ENCODE measurements at places on chromosomes 6 and 20. TPM values are rescaled to one million over a fixed set of nuclear protein-coding genes. Genes with fewer than 3 reads are reported as not detected.
A peak's percentile ranks its signal among the peaks of the same experiment; 100 is the strongest.

Gene MYH7B
- 0.39 TPM for total RNA-seq

Gene MRPS18B
- total RNA-seq = 44.4 TPM

Gene HM13
- total RNA-seq = 156 TPM

Gene CRISP1
- not detected for total RNA-seq

Gene COL21A1
- not detected for total RNA-seq

DNA sequence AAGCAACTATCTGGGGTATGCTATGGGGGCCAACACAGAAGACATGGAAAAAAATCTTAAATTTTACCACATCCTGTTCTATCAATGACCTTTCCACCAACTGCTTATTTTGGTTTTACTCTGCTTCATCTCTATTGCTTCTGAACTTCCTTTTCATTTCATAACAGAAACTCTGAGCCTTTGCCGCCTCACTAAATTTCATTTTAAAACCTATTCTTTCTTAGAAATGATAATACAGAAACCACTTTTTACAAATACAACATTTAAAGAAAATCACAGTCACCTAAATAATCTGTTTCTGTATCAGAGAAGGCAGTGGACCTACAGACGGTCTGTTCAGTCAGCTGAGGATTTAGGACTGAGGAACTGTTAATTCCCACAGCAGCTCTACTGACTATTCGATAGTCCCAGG lies 117.5 kb downstream of the KCNQ5 start:
- H3K36me3 ChIP-seq = no peaks in the 10 kb centered on the region
- H3K4me1 ChIP-seq = no peaks in the 10 kb centered on the region
- no peaks in the 10 kb centered on the region for H3K27me3 ChIP-seq

DNA sequence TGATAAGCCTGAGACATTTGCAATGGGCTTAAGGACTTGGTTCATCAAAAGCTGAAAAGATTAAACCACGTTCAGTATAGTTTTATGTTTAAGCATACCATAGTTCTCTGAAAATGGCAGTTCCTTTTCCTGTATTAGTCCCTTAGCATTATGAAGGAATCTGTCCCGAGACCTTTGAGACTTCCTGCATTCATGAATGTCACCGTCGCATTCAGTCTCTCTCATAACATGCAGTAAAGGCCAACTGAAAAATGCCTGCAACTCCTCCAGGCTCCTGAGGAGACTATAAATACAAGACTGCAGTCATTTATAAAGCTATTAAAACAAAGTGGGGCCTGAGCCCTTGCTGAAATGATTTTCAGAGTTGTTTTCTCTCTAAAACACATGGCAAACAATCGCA lies 129.1 kb downstream of the SYCP2 start:
- H3K27me3 ChIP-seq = no peaks in the 10 kb centered on the region
- DNase-seq = no peak
- H3K36me3 ChIP-seq = no peaks in the 10 kb centered on the region
- H3K4me3 ChIP-seq = no peak overlapping the region

- DNase-seq = peak; percentile 38
- H3K4me3 ChIP-seq = peak overlapping the region; percentile 54
- peaks cover 40% of the 10 kb centered on the region for H3K27me3 ChIP-seq
- H3K36me3 ChIP-seq = no peaks in the 10 kb centered on the region
- H3K27ac ChIP-seq = no peak overlapping the region
- peaks cover 31% of the 10 kb centered on the region for H3K4me1 ChIP-seq
Measured at GRCh38 chr6:107490566-107491137, 735 bp downstream of the SOBP start.

GRCh38 chr20:47432834-47433210 lies 68.9 kb upstream of the NCOA3 start:
- no peaks in the 10 kb centered on the region for H3K27me3 ChIP-seq
- DNase-seq = no peak
- no peak overlapping the region for H3K4me3 ChIP-seq
- no peak overlapping the region for H3K27ac ChIP-seq
- no peaks in the 10 kb centered on the region for H3K4me1 ChIP-seq
- no peaks in the 10 kb centered on the region for H3K36me3 ChIP-seq

DNA sequence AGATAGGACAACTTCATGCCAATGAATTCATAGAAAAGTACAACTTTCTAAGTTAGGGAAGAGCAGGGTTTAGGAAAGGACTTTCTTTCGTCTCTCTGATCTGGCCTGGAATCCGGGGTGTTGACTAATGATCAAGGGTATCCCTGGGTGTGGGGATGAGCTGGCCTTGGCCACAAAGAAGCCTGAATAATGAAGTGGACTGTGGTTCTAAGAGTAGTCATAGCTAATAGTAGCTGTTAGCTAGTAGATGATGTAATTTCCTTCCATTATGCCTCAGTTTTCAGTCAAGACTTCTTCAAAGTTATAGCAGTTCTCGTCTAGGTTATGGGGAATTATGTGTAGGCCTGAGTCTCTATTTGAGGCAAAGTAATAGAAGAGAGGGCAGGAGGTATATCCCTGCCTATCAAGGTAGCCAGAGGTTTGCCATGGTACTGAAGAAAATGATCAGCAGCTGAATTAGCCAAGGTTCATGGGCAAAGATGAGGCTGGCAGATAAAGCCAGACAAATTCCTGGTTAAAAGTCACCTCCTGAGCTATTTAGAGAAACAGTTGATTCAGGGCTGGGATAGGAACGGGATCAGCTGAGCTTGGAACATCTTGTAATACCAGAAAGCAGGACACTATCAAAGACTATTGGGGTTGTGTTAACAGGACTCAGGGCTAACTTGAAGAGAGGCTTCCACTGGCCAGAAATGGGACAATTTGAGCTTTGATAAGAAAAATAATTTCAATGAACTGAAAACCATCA lies 18.7 kb upstream of the TRPC4AP start:
- no peaks in the 10 kb centered on the region for H3K4me1 ChIP-seq
- no peak for DNase-seq
- H3K27ac ChIP-seq = no peak overlapping the region
- H3K4me3 ChIP-seq = no peak overlapping the region
- peaks cover 7% of the 10 kb centered on the region for H3K36me3 ChIP-seq

DNA sequence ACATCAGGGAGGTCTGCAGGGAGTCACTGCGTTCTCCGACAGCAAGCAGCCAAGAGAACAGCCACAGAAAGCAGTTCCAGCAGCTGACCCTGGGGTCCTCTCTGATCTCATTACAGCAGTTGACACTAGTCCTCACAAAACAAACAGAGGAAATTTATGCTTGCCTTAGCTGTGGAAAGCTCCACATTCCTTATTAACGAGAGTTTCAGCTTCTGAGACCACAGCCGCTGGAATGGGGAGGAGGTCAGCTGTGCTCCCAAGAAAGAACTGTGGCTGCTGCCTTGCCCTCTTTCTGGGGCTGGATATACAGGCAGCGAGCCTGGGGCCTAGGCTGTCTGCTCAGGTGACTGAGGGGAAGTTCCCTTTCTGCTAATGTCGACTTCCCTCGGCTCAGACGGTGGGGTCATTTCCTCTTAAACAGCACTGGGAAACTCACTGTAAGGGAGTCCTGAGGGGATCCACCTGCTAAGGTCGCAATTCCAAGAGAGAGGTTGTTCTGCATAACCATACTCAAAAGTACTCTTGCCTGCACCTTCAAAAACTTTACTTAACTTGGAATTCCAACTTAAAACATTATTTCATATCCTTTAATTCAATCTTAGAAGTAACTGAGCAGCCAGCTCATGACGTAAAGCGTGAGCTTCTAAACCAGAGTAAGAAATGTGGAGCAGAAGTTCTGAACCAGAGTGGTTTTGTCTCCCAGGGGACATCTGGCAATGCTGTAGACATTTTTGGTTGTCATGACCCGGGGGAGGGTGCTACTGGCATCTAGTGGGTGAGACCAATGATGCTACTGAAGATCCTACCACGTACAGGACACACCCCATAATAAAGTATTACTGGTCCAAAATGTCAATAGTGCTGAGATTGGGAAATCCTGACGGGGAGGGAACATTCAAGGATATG lies 80.3 kb downstream of the BACH2 start:
- peak overlapping the region; percentile 43 for H3K27ac ChIP-seq
- no peaks in the 10 kb centered on the region for H3K27me3 ChIP-seq
- H3K4me1 ChIP-seq = peaks cover 59% of the 10 kb centered on the region
- H3K36me3 ChIP-seq = no peaks in the 10 kb centered on the region

DNA sequence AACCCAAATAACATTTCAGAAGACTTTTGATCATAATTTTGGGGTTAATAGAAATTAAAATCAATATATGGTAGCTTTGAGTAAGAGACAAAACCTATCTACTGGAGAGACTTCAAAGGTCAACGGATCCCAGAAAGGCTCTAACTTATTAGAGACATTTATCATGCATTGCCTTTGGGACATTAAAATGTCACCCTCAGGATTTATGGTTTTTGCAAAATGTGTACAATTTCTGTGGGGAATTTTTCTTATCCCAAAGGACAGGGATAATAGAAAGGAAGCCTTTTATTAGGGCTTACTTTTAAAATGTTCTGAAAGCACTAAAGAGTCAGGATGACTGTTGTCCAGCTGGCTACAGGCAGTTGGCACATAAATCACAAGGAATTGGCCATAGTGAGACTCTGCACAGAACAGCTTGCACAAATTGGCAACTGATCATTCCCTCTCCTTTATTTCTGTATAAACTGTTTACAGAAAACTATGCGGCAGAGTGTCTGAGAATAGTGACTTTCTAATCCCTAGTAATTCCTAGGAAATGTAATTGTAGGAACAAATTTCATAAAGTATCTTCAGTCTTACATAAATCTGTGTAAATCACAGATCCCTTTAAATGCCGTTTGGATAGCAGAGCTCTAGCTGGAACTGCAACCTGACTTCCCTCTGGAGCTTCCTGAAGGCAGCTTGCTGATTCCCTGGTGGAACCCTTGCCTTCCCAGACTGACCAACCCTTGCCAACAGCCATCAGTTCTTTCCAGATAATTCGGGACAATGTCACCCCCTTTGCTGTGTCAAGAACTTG lies 201.1 kb upstream of the PREP start:
- DNase-seq = no peak
- H3K27ac ChIP-seq = no peak overlapping the region
- H3K27me3 ChIP-seq = no peaks in the 10 kb centered on the region
- H3K4me3 ChIP-seq = no peak overlapping the region
- peaks cover 8% of the 10 kb centered on the region for H3K4me1 ChIP-seq

- no peak overlapping the region for H3K27ac ChIP-seq
- DNase-seq = no peak
- H3K27me3 ChIP-seq = no peaks in the 10 kb centered on the region
- no peaks in the 10 kb centered on the region for H3K4me1 ChIP-seq
- no peaks in the 10 kb centered on the region for H3K36me3 ChIP-seq
Measured at GRCh38 chr6:75144386-75144785, 61.5 kb downstream of the COL12A1 start.

DNA sequence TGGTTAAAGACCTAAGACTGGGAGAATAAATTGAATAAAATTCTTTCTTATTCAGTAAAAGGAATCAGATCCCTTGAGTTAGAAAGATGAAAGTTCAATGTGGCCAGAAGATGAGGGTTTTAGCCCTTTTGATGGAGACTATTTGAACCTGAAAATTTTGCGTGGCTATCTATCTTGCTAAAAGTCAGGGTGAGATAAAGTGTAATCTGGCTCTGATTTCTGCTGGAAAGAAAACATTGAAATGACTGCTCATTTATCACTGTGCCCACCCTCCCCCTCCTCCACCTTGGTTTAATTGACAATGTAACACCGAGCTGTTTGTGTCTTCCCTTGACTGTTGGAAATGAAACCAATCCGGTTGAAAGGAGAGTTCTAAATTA lies 32.9 kb upstream of the TCF21 start:
- peaks cover 25% of the 10 kb centered on the region for H3K27me3 ChIP-seq
- H3K4me3 ChIP-seq = no peak overlapping the region
- DNase-seq = no peak
- H3K27ac ChIP-seq = no peak overlapping the region
- H3K4me1 ChIP-seq = no peaks in the 10 kb centered on the region
- H3K36me3 ChIP-seq = no peaks in the 10 kb centered on the region

- DNase-seq = no peak
- H3K27ac ChIP-seq = no peak overlapping the region
- H3K4me3 ChIP-seq = no peak overlapping the region
- H3K36me3 ChIP-seq = no peaks in the 10 kb centered on the region
- no peaks in the 10 kb centered on the region for H3K4me1 ChIP-seq
Measured at GRCh38 chr20:57940868-57941522, 231.2 kb upstream of the PMEPA1 start.

GRCh38 chr6:144468709-144469108 lies 183.6 kb downstream of the UTRN start:
- H3K27me3 ChIP-seq = no peaks in the 10 kb centered on the region
- H3K4me1 ChIP-seq = peaks cover 28% of the 10 kb centered on the region
- peaks cover 22% of the 10 kb centered on the region for H3K36me3 ChIP-seq
- H3K27ac ChIP-seq = peak overlapping the region; percentile 8

GRCh38 chr6:37433657-37434271 lies 743 bp downstream of the CMTR1 start:
- peaks cover 32% of the 10 kb centered on the region for H3K4me1 ChIP-seq
- H3K27ac ChIP-seq = peak overlapping the region; percentile 96
- no peaks in the 10 kb centered on the region for H3K27me3 ChIP-seq
- peaks cover 30% of the 10 kb centered on the region for H3K36me3 ChIP-seq
- H3K4me3 ChIP-seq = peak overlapping the region; percentile 95

DNA sequence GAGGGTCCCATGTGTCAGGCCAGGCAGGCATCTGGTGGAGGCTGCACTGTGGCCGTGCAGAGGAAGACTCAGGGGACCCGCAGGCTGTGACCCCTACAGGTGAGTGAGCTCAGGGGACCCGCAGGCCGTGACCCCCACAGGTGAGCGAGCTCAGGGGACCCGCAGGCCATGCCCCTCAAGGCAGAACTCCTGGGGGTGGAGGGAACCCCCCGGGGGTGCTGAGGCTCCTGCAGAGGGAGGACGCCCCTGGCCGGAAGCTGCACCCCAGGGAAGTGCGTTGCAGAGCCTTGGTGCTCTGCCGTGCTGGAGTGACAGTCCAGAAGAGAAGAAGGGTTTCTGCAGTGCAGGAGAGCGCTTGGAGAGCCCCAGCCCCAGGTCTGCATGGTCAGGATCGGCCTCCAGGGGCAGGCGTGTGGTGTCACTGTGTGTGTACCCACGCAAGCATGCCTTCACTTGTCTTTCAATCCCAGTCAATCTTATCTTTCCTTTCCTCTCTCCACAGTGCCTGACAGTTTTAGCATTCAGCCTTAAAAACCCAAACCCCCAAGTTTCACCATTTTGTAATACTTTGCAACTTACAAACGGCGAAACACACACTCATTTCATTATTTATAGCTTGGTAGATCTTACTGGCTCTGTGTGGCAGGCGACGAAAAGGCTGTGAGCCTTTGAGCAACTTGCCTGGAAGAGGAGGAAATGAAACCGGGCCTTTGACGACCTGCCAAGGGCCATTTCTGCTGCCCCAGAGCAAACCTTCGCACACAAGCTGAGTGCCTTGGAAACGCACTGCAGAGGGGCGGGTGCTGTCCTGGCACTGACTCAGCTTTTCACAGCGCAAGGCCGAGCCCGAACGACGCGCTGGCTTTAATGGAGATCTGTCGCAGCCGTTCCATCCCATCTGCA lies 101.4 kb upstream of the AGPAT4 start:
- H3K4me3 ChIP-seq = no peak overlapping the region
- H3K36me3 ChIP-seq = no peaks in the 10 kb centered on the region
- H3K27ac ChIP-seq = no peak overlapping the region
- H3K4me1 ChIP-seq = no peaks in the 10 kb centered on the region
- no peaks in the 10 kb centered on the region for H3K27me3 ChIP-seq

GRCh38 chr6:111943726-111944125 lies 70.5 kb upstream of the FYN start:
- H3K27me3 ChIP-seq = no peaks in the 10 kb centered on the region
- H3K36me3 ChIP-seq = no peaks in the 10 kb centered on the region
- no peak overlapping the region for H3K4me3 ChIP-seq
- no peak overlapping the region for H3K27ac ChIP-seq
- DNase-seq = no peak
